GM13976 (cell line): ENCODE measurements at places on chromosomes 7 and 10.

DNA sequence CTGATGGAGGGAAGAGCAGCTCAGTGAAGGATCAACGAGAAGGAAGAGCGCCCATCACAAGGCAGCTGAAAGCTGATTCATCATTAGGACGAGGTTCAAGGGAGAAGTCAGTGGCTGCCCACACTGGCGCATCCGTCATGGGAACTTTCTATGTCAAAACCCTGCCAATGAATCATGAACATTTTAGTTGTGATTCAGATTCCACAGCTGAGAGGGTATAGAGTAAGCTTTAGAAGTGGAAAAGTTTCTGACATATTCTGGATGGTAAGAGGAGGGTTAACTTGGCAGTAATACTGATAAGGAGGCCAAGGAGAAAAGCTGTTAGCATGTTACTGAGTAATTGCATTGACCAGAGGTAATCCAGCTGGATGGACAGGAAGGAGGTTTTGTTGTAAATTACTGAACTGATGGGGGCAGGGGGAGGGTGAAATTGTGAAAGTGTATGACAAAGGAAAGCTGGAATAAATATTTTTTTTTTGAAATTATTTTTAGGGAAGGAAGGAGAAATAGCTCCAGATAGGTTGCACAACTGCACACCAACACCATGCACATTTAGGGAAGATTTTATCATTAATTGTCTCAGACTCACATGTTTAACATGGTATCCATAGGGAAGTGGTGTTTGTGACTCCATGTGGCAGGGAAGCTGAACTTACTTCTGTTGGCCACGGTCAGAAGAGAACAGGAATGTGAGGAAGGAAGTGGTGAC, 78.3 kb upstream of the NRP1 start:
- no peak for DNase-seq

DNA sequence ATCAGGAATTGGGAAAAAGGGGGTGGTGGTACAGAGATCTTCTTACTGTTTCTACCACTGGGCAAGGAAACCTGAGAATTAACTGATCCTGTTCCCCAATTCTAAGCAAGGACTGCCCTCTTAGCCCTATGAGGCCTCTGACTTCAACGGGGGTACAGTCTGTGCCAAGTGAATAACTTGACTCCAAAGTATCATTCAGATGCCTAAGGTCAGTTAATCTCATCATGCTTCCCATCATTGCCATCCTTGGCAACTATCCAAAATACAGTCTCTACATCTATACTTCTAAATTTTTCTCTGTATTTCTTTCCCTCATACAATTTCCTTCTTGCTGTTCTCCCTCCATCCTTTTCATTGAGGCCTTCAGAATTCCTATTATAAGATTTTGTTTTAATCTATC, 10.5 kb downstream of the PPP3CB start:
- DNase-seq: no peak

DNA sequence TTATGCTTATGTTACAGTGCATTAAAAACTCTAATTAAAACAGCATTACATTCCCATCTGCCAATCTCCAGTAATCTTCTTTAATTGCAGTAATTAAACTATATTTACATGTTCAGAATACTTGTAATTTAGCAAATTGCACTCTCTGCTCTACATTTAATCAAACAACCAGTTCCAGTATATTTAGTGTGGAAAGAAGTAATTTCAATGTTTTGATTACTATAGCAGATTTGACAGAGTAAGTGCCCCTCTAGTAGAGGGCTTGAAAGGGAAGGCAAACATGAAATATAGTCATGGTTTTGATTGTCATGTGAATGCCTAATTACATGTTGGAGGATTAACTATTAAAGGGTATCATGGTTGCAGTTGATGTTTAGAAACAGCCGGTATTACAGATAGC, 739.7 kb downstream of the AUTS2 start:
- no peak for DNase-seq

- no peak for DNase-seq
Observed at GRCh38 chr10:56123247-56123646, 237.8 kb downstream of the ZWINT start.

- peak; percentile 52 for DNase-seq
Observed at GRCh38 chr10:92244796-92245195, 46.1 kb downstream of the CPEB3 start.

- no peak for DNase-seq
Observed at GRCh38 chr10:6607182-6607581, 27.1 kb upstream of the PRKCQ start.

- DNase-seq: no peak
Observed at GRCh38 chr7:121105262-121105661, 116.8 kb downstream of the CPED1 start.

- no peak for DNase-seq
Observed at GRCh38 chr7:107021600-107021999, 22.9 kb upstream of the PRKAR2B start.

DNA sequence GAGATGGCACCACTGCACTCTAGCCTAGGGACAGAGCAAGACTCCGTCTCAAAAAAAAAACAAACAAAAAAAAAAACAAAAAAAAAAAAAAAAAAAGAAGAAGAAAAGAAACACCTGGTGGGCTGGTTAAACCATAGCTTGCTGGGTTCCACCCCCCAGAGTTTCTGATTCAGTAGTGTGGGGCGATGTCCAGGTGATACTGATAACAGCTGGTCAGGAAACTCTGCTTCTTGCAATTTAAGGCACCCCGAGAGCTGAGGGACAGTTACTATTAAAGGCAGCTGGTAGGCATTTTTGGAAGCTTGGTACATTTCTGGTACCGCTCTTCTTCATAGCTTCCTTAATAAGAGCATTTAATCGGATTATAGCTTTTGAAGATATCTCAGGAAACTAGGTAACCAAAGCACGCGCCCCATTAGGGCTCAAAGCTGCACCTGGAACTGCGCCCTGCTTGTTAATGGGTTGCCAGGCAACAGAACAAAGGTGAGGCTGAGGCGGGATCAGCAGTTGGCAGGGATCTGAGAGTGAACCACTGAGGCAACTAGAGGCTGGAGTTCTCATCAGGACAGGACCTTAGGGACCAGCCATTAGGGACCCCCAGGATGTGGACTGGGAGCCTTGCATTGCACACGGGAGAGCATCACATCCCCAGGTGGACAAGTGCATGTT, 6.5 kb upstream of the SDK1 start:
- no peak for DNase-seq

GRCh38 chr7:105791926-105792325, 84.5 kb downstream of the ATXN7L1 start:
- DNase-seq: no peak

DNA sequence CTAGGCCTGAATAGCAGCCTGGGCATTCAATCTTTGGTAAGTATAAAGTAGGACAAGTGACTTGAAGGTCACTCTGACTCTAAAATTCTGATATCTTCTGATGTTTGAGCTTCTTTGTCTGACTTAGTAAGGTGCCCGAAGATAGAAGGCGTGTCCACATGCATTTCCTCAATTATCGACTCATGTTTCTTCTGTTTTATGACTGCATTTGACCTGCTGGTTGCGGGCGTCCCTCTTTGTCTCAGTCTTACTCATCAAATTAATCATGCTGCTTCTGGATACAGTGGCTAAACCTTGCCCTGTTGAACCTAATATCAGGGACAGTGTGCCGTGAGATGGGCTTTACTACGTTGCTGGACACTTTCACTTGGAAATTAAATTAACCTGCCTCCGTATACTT, 534.1 kb downstream of the SDK1 start:
- DNase-seq: no peak

DNA sequence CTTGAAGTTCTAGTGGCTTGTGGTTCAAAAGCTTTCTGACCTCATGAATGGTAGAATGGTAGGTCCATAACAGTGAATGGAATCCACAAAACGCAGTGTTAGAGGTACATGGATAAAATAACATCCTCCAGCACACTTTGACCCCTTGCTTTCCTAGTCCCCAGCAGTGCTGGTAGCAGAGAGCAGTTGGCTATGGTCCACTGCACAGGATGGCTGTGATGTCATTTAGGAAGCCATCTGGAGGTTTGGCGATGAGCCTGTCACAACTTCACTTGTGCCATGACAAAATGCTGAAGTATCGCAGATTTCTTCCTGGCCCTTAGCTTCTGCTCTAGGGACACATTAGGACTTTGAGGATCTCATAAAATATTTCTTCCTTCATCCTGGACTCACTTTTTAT, 300.0 kb upstream of the FZD8 start:
- DNase-seq: no peak

GRCh38 chr10:47146572-47146971, 153.4 kb upstream of the GDF10 start:
- DNase-seq: no peak

DNA sequence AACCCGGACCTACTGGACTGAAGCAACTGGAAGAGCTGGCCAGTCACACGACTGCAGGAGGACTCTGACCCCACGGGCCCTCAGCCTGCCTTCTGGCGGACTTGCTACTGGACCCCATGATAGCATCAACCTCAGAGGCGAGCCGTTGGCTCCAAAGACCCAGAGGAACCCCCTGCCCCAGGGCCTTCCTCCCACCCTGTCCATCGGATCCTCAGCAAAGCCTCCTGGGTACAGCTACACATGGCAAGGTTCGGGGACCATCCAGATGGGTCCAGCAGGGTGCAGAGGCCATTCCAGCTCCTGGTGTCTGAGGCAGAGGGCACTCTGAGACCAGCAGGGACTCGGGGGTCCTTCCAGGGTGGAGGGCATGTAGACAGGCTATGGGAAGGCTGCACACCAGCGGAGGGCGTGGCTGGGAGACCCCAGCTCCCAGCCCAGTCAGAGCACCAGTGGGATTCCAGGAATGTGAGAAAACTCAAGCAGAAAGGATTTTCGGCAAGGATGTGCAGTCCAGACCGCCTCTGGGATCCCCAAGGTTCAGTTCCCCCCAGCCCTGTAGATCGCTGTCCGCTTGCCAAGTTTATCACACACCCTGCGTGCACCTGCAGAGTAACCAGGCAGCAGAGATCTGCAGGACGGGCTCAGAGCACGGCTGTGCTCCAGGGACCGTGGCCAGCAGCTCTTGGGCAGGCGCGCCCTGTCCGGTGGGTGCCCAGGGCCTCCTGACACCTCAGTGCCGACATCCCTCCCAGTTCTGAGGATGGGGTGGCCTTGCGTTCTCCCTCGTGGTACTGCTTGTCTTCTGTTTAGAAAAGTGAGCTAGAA, 89.8 kb upstream of the PPP2R2D start:
- DNase-seq: no peak

DNA sequence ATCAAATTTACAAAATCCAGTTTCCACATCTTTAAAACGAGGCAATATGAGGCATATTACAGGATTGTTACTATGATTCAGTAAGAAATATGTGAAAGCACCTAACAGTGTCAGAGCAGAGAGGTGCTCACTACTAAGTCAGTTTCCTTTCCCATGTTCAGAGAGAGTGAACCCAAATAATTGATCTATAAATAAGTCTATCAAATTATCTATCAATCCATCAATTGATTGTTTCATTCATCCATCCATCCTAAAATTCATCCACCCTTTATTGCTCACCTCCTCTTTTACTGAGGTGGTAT, 340.8 kb downstream of the SUGCT start:
- no peak for DNase-seq

DNA sequence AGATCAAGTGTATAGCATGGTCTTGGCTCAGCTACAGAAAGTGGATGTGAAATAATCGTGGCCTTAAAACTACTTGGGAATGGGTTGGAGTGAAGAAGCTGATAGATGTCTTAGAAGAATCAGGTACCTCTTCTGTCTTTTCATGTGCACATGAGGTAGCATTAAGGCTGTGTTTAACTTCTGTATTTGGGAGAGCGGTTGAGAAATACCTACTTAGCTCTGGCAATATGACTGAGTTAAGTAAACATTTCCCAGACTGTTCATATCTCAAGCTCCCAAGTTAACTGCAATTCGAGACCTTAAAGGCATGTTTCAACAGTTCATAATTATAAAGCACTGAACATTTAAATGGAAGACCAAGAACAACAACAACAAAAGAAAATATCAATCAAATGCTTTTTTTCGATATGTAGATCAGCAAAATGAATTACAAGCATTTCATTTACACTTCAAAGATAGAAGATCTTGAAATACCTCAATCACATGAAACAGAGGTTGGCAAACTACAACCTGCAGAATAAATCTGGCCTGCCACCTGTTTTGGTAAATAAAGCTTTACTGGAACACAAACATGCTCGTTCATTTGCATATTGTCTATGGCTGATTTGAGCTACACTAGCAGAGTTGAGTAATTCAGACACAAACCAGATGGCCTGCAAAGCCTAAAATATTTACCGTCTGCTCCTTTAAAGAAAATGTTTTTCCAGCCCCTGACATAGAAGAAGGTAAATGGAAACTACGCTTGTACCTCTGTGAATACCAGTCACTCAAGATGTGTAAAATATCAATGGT, 337.1 kb upstream of the GLI3 start:
- no peak for DNase-seq

GRCh38 chr7:156889089-156889488, 3.9 kb downstream of the LMBR1 start:
- DNase-seq: no peak

DNA sequence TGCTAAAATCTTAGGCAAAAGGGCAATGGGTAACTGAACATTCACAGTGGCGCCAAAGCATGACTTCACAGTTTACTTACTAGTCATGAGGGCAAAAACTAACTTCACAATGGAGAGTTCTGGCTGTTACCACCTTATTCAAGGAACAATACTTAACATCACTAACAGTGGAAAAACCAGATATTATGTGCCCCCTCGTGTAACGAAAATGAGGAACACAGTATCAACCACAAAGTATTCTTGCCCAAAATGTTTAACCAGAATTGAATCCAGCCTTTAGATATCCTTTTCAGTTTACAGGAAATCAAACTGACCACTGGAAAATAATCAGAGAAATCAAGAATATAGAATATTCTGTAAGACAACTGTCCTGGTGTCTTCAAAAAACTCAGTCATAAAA, 9.5 kb downstream of the C7orf25 start:
- no peak for DNase-seq

- no peak for DNase-seq
Observed at GRCh38 chr7:18572154-18572553, 76.6 kb downstream of the HDAC9 start.

- DNase-seq: no peak
Observed at GRCh38 chr10:69739634-69740033, 62.1 kb upstream of the COL13A1 start.

DNA sequence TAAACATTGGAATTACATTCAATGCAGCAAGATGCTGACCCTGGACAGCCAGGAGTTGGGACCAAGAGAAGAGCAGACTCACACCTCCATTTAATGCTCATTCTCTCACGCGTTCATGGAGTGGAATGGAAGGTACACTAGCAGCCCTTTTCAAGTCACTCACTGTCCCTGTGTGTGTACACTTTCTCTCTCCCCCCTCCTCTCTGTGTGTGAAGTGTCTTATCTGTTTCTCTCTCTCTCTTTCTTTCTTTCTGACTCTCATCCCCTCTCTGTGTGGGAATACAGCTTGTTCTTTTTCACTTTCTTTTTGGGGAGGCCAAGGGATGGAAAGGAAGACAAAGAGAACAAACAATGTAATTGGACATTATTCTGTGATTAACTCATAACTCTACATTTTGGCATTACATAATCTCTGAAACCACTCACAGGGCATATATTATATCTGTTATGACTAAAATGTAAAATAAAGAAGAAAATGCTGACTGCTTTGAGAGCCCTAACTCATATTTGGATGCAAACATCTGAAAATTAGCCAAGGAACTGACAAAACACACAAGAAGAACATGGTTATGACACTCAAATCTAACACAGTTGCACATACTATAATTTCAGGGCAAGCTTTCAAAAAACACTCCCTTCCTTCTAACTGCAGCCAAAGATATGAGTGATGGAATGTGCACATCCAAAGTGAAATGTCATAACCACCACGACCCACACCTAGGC, 188.8 kb downstream of the PARD3 start:
- DNase-seq: no peak
